WERI-Rb-1 (cell line): ENCODE measurements at places on chromosomes 13 and 19.
A peak's percentile ranks its signal among the peaks of the same experiment; 100 is the strongest.

GRCh38 chr13:36395280-36395679 is 37.0 kb upstream of the CCNA1 start:
- no peak for DNase-seq

DNA sequence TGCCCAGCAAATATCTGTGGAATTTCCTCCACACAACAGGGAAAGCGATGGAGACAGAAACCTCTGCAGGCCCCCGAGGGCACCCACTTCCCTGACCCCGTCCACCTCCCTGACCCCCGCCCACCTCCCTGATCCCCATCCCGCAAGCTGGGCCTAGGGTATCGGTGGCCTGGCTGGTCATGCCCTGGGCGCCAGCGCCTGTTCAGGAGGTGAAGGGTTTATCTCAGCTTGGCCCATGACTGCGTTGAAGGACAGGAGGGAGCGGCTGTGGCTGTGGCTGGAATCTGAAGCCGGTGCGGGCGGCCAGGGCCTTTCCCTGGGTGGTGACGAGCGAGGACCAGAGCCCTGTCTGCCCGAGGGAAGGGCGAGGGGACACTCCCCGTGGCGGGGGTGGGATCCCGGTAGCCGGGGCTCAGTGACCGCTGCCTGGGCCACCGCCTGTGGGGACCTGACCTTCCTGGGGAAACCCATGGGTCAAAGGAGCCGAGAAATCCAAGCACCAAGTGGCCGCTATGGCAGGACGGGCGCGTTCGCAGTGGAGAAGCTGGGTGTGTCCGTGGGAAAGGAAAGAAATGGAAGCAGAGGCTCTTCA is 20.7 kb downstream of the GAS6 start:
- DNase-seq: peak; percentile 12

DNA sequence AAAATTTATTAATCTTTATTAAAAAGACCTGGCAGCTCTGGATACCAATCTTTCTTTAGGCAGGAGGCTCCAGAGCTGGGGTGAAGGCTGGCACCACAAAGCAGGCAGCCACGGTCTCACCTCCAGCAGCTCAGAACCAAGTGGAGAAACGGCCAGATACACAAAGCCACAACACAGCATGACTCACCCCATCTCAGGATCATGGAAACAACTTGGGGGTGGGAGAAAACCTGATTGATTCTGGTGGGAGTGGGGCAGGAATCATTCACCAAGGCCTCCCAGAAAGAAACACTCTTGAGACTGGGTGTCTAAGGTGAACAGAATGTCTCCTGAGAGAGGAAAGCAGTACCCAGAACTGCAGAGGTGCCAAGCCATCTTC is 64.2 kb downstream of the CRYL1 start:
- no peak for DNase-seq

- no peak for DNase-seq
Measured at GRCh38 chr13:22744688-22745452, 435.9 kb upstream of the SGCG start.

DNA sequence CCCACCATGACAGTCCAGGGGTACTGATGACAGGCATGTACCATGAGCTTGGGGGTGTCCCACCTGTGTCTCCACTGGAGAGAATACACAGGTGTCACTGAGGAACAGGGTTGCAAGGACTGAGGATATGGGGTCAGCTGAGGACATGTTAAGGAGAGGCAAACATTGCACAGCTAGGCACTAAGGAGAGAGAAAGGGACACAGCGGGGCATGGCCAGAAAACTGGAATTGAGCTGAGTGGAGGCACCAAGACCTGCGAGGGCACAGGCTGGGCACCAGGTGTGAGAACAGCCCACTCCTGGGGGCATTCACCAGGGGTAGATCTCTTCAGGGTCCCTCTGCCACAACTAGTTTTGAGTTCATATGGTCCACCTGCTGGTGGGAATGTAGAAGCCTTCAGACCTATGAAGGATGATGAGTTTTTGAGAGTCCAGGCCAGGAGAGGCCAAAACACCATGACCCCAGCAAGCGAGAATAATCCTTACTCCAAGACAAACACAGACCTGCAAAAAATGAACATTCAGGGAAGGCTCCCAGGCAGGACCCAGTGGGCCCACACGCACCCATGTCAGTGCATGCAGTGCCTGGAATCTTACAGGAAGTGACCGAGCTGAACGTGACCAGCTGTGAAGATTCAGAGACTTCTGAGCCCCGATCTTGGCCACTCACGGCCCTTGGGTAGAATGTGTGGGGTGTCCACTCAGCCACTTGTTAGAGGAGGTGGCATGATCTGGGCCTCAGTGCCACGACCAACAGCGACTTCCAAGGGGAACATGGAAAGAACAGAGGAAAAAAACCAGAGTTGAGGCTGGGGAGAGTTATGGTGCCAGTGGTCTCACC is 1.4 kb upstream of the ZNF584 start:
- DNase-seq: no peak

DNA sequence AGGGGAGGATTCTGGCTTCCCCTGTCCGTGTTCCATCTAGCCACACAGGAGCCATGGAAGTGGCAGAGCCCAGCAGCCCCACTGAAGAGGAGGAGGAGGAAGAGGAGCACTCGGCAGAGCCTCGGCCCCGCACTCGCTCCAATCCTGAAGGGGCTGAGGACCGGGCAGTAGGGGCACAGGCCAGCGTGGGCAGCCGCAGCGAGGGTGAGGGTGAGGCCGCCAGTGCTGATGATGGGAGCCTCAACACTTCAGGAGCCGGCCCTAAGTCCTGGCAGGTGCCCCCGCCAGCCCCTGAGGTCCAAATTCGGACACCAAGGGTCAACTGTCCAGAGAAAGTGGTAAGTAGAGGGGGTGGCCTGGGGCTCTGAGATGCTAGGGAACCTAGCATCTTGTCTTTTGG is 1.5 kb downstream of the BABAM1 start:
- DNase-seq: no peak

DNA sequence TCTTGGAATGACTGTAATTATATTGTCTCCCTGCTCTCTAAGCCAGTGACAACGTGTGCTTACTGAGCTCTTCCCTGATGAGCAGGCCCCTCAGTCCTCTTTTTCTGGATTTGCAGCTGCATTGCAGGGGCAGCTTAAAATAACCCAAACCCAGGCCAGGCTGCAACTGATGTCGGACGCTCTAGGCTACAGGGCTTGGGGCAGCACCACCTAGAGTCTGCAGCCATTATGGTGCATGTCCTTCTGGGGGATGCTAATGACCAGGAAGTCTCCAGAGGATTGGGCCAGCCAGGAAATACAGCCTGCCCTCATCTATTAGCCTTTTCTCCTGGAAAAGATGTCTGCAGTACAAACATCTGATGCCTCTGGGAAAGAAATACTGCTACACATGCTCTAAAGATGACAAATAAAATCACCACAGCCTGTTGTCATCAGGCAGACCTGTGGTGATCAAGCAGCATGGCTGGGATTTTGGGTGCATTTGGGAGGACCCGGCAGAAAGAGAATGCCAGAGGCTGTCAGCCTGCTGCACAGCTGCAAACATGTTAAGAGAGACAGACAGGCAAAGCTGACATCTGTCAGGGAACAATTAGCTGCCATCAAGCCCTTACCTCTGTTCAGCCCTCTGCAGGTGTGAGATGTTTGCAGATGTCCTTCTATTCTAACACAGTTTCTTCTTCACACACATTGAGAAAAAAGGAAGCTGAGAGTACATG is 51.8 kb downstream of the CCDC70 start:
- no peak for DNase-seq

- DNase-seq: no peak
Measured at GRCh38 chr13:43268632-43269031, 245.2 kb downstream of the DNAJC15 start.

- DNase-seq: no peak
Measured at GRCh38 chr19:10862561-10863106, 8.7 kb upstream of the CARM1 start.

DNA sequence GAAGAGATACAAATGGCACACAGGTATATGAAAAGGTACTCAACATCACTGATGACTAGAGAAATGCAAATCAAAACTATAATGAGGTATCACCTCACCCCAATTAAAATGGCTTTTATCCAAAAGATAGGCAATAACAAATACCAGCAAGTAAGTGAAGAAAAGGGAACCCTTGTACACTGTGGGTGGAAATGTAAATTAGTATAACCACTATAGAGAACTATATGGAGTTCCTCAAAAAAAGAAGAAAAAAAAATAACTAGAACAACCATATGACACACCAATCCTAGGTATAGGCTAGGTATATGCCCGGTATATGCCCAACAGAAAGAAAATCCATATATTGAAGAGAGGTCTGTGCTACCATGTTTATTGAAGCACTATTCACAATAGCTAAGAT is 150.9 kb downstream of the VWA8 start:
- no peak for DNase-seq
